Right hindlimb (tissue), 1 donor: ENCODE measurements at places on chromosomes 13 and 19.

- DNase-seq: peak; percentile 29
Observed at GRCh38 chr13:56457535-56458190, 683.1 kb upstream of the PRR20A start.

GRCh38 chr19:10155839-10156238 lies 36.1 kb upstream of the EIF3G start:
- DNase-seq: no peak

DNA sequence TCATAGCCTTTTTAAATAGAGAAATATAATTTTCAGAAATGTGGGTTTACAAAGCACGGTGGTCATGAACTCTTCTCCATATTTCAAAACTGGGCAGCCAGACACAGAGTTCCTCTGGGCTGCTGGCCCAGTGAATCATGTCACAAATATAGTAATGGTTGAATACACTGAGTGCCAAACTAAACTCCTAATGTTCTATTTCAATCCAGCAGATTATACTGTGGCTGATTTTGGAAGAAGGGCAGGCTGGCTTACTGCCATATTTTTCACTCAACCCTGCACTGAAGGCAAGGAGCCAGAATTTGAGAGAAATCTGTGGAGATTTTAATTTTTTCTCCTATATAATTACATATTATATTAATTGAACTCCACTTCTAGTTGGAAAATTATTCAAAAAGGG lies 17.0 kb upstream of the PRR20A start:
- peak; percentile 84 for DNase-seq

DNA sequence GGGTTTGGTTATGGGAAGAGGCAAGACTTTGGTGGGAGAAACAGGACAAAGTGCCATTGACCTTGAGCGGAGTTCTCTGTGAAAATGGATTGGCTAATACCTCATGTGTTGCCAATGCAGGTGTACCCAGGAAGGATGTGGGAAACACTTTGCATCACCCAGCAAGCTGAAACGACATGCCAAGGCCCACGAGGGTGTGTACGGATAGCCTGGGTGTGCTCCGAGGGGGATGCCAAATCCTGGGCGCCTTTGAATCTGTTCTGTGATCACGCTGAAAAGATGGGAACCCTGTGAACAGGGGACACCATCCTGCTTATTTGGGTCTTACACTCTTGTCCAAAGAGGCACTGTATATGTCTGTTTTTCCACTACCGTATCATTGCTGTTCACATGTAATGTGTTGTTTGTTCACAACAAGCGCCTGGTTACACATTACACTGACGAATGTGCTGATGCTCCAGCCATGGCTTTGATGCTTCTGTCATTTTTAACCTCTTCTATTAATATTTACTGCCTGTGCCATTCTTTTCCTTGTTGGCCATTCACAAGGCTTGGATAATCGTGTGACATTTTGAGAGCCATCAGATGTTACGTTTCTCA lies 8.3 kb downstream of the GTF3A start:
- DNase-seq: no peak

- no peak for DNase-seq
Observed at GRCh38 chr13:37701972-37702371, 103.4 kb upstream of the POSTN start.

DNA sequence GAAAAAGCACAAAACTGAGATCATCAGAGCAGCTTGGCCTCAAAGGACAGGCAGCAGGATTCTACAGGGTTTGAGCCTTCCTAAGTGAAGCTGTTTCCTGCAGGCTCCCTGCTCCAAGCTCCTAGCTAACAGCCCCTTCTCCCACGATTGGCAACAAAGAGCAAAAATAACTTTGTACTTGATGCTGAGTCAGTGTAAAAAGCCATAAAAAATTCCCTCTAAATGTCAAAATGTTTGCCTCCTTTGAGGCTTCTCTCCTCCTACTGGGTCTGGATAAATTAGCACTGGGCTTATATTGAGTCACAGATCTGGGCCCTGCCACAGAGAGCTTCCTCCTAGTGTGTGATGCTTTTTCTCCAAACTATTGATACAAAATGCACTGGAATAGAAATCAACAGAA lies 153.3 kb downstream of the TNFRSF19 start:
- no peak for DNase-seq

DNA sequence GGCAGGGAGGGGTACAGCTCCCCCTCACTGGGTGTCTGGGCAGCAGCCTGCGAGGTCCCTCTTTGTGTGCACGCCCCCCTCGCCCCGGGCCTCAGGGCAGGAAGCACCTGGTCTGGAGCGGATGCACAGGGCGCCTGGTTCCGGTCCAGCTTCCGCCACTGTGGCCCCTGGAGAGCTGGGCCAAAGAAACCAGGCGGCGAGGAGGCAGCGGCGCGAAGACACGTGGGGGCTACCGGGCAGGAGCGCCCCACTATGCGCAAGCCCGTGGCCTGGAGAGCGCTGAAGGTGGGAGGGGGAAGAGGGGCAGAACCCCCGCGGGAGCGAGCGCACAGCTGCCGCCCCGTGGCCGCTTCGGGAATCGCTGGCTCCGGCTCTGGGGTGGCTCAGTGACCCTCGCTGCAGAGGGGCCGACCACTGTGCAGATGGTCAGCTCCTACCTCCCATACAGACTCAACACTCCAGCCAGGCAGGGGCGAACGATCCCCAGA lies 1.7 kb upstream of the LYL1 start:
- DNase-seq: no peak

- DNase-seq: peak; percentile 50
Observed at GRCh38 chr13:51125495-51126226, 14.6 kb upstream of the C13orf42 start.

DNA sequence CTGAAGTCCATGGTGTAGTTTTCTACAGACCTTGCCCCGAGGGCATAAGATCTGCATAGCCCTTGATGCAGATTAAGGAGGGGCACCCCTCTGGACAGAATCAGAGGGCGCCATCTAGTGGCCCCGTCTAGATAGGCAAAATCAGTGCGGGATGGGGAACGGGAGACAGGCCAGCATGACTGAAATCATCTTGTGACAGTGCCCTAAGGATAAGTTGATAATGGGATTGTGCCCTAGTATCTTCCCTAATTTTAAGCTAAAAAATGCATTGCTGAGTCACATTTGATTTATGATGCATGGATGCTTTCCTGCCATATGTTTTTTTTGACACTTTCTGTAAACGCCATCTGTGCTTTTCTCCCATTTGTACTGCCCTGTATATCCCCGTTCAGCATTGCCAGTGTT lies 19.0 kb upstream of the GPI start:
- DNase-seq: peak; percentile 37

- no peak for DNase-seq
Observed at GRCh38 chr13:46660416-46660815, 107.4 kb downstream of the LRCH1 start.

- no peak for DNase-seq
Observed at GRCh38 chr13:72379581-72379980, 347.8 kb downstream of the MZT1 start.

GRCh38 chr19:35045667-35046300 lies 4.3 kb downstream of the HPN start:
- DNase-seq: no peak
